ENCODE measurements at places on chromosomes 3 and 15. TPM values are rescaled to one million over a fixed set of nuclear protein-coding genes. Genes with fewer than 3 reads are reported as not detected.

The CCR1 gene
- polyA plus RNA-seq, result 5.5 TPM

The ACKR2 gene
- 2.6 TPM for polyA plus RNA-seq

The MEX3B gene
- 1.2 TPM for polyA plus RNA-seq

The SLC22A13 gene
- polyA plus RNA-seq, result 0.03 TPM

The CHDH gene
- polyA plus RNA-seq, result 0.92 TPM

The FBXO40 gene
- polyA plus RNA-seq, result 0.02 TPM

The GOLGA8J gene
- not detected for polyA plus RNA-seq

The TFDP2 gene
- polyA plus RNA-seq, result 22.6 TPM

The GPR27 gene
- polyA plus RNA-seq, result 0.95 TPM

The MCF2L2 gene
- polyA plus RNA-seq, result 0.06 TPM

The BCHE gene
- polyA plus RNA-seq, result 5.9 TPM

The RASL12 gene
- 21.6 TPM for polyA plus RNA-seq

The TMEM45A gene
- polyA plus RNA-seq, result 18.2 TPM

The NXPE3 gene
- 1.7 TPM for polyA plus RNA-seq

The GP9 gene
- 0.13 TPM for polyA plus RNA-seq

The KCNH8 gene
- polyA plus RNA-seq, result 0.03 TPM

The CPN2 gene
- polyA plus RNA-seq, result 0.58 TPM

The RETNLB gene
- polyA plus RNA-seq, result not detected

The NLGN1 gene
- 1.0 TPM for polyA plus RNA-seq

The ADAM10 gene
- polyA plus RNA-seq, result 8.3 TPM

The RBP2 gene
- 0.52 TPM for polyA plus RNA-seq

The BNC1 gene
- 1.6 TPM for polyA plus RNA-seq

The PTH1R gene
- 62.9 TPM for polyA plus RNA-seq

The PDCD7 gene
- 13.9 TPM for polyA plus RNA-seq

The PDZRN3 gene
- 30.8 TPM for polyA plus RNA-seq

The RARRES1 gene
- polyA plus RNA-seq, result 7.3 TPM

The GOLGA6L4 gene
- 2.3 TPM for polyA plus RNA-seq

The TMEM212 gene
- not detected for polyA plus RNA-seq

The VEPH1 gene
- 5.3 TPM for polyA plus RNA-seq

The IMPG2 gene
- under 0.01 TPM for polyA plus RNA-seq

The H1-8 gene
- not detected for polyA plus RNA-seq

The CPB1 gene
- polyA plus RNA-seq, result 8,047 TPM

The ZPLD1 gene
- not detected for polyA plus RNA-seq

The RLBP1 gene
- polyA plus RNA-seq, result not detected

The ZKSCAN7 gene
- 3.3 TPM for polyA plus RNA-seq

The GALNT15 gene
- 48.2 TPM for polyA plus RNA-seq

The HEMK1 gene
- polyA plus RNA-seq, result 12.6 TPM

The KBTBD13 gene
- polyA plus RNA-seq, result not detected

The NR2E3 gene
- polyA plus RNA-seq, result 0.04 TPM

The TCTA gene
- polyA plus RNA-seq, result 19.9 TPM

The NRG4 gene
- polyA plus RNA-seq, result 0.79 TPM

The CTXND1 gene
- polyA plus RNA-seq, result 0.33 TPM

The ANAPC13 gene
- 59.0 TPM for polyA plus RNA-seq

The ATP13A5 gene
- 0.05 TPM for polyA plus RNA-seq

The LINGO1 gene
- 1.2 TPM for polyA plus RNA-seq

The AGBL1 gene
- polyA plus RNA-seq, result not detected

The IDH2 gene
- 26.3 TPM for polyA plus RNA-seq

The SH3BP5 gene
- polyA plus RNA-seq, result 7.8 TPM

The MOBP gene
- polyA plus RNA-seq, result 0.07 TPM

Measured in adipose tissue (tissue), 3 donors.